ENCODE measurements at places on chromosomes 3 and 15.
A peak's percentile ranks its signal among the peaks of the same experiment; 100 is the strongest.

DNA sequence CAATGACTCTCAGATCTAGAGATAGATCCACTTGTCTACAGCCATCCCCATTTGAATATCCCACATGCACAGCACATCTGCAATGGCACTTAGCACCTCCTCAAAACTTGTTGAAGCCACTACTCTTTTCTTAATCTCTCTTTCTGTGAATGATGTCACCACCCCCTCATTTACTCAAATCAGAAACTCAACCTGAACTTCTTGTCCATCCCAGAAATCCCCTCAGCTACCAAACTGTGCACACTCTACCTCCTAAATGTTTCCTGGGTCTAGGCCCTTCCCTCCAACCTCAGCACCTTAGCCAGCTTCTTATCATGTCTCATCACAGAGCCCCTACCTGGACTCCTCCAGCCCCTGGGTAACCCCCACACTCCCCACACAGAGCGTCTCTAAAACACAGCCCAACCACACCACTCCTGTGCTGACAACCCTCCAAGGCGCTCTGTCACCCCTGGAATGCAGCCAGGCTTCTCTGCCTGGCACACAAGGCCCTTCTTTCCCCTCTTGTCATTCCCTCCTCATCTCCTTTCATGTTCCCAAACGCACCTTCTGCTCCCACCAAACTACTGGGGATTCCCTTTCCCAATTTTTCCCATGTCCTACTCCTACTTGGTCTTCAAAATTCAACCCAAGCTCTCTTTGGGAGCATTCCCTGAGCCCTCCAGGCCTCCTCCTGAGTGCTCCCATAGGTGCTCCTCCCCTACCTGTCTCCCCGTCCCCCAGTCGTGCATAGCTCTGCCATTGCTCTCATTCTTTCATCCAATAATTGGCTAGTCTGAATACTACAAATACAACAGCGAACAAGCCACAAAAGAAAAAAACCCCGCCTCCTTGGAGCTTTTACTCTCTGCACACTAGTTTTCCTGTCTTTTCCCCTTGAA is 39.8 kb upstream of the ZBTB38 start:
- DNase-seq, result no peak

- DNase-seq, result no peak
Measured at GRCh38 chr3:158958873-158959272, 157.0 kb downstream of the MFSD1 start.

DNA sequence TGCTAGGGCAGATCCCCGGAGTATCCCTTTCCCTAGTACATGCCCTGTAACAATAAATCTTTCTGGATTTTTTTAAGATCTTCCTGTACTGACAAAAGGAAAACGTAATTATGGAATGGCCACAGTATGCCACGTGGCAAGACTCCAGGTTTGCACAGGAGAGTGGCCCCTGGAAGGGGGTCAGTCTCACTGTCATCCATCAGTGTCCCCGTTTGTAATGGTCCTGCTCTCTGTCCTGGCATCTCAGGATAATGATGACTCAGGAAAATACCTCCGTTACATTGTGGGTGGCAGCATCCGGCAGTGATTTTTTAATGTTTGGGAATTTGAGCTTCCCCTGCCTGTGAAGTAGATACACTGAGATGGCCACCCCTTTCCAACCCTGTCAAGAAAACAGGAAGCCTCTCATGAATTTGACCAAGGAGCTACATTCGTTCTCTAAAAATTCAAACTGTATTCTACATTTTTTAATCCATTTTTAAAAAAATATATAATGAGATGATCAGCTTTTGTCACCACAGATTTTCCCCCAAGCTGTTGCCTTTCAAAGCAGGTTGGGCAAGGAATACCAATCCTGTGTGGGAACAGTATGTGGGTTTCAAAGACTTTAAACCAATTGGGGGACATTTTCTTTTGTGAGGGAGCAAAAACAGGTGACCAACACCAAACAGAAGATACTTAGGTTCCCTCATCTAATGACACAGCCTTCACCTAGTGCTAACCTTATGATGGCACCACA is 110.4 kb downstream of the C3orf70 start:
- no peak for DNase-seq

DNA sequence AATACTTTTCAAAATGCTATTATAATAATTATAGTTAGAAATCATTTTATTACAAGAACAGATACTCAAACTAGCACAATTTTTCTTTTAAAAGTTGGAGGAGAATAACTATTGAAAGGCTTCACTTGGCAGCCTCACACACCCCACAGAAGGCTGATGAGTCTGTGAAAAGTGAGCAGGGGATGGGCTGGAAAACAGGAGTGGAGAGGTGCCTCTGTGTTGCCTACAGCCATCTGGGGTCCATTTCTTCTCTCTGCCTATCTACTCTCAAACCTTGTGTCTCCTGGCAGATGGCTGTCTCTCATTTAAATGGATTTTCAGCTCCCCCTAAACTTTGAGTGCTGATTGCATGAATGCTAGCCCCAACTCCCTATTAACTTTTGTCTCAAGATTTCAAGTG is 230.8 kb downstream of the CLSTN2 start:
- no peak for DNase-seq

DNA sequence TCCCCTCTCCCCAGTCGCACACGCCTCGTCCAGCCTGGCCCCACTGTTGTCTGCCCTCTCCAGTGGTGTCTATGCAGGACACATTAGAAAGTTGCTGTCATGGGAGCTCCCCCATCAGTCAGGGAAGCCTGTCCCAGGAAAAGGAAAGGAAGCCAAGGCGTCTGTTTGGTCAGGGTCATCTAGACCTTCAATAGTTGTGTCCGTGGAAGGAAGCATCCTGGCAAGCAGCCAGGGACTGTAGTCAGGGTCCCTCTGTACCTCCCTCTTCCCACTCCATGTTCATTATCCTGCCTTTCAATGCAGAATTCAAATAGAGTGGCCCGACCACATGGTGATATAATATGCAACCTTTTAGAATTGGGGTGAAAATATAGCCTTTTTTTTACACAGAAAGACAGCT is 60.7 kb upstream of the RAB6B start:
- DNase-seq, result no peak

DNA sequence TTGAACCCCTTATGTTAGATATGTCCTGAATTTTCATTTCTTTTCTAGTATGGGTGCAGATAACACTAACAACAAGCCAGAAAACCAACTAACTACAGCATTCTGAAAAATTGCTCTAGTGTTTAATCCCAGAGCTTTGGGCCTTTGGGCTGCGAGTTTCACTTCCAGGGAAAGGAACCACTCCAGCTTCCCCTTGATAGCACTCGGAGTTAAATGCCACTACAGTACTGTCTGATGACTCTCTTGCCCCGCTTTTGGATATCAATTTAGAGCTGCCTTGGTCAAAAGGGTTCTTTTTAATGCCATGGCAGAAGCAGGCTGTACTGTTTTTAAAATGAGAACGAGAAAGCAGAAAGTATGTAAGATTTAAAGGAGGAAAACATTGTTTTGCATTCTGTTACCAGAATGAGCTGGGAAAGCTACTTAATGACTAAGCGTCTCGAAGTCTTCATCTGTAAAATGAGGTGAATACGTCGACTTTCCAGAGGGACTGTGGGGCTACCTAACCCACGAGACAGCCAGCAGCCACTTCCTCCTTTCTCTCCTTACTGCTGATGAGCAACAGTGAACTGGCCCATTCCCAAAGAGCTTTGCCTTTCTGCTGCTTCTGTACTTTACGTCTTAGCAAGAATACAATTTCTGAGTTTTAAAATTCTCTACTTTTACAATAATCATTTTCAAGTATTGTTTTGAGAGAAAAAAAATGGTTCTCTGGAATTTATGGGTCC is 299.3 kb upstream of the LYSMD4 start:
- no peak for DNase-seq

- DNase-seq, result peak; percentile 24
Measured at GRCh38 chr15:65869954-65870871, 922 bp downstream of the RAB11A start.

DNA sequence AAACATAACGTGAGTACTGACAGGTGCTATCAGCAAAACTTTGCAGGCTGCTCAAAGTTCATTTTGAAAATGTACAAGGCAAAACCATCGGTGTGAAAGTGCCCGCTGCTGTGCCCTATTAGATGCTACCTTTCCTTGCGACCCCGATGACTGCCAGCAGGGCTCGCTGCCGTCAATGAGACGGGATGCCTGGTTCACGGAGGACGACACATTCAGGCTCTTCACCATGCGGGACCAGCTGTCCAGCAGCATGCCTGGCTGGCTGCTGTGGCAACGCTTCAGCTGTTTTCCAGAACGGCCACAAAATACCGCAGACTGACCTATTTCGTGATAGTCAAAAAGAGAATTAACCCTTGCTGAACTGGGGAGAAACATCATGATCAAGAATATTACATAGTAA is 92.7 kb upstream of the OCA2 start:
- DNase-seq, result peak; percentile 79

- no peak for DNase-seq
Measured at GRCh38 chr3:39322936-39323335, 6.6 kb upstream of the CCR8 start.

GRCh38 chr3:126270145-126270811 is 86.9 kb downstream of the KLF15 start:
- no peak for DNase-seq

GRCh38 chr3:189455641-189456417 is 175.4 kb upstream of the TP63 start:
- no peak for DNase-seq

GRCh38 chr15:43854801-43855200 is 28.0 kb downstream of the WDR76 start:
- peak; percentile 37 for DNase-seq

GRCh38 chr3:194323785-194324735 is 27.1 kb downstream of the CPN2 start:
- DNase-seq, result peak; percentile 64

DNA sequence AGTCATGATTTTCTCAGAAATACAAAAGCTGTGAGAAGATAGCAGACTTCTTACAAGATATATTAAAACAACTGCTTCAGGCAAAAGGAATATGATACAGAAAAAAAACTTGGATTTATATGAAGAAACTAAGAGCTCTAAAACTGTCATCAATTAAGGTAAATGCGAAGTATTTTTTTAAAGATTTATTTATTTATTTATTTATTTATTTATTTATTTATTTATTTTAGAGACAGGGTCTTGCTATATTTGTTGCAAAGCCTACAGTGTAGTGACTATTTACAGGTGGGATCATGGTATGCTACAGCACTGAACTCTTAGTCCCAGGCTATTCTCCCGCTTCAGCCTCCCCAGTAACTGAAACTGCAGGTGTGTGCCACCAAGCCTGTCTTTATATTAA is 274.3 kb upstream of the BCHE start:
- DNase-seq, result no peak

- no peak for DNase-seq
Measured at GRCh38 chr3:178585454-178585853, 49.2 kb downstream of the KCNMB2 start.

GRCh38 chr3:45564172-45564571 is 30.4 kb upstream of the LIMD1 start:
- no peak for DNase-seq

- DNase-seq, result no peak
Measured at GRCh38 chr3:73616056-73616455, 8.7 kb downstream of the PDZRN3 start.

DNA sequence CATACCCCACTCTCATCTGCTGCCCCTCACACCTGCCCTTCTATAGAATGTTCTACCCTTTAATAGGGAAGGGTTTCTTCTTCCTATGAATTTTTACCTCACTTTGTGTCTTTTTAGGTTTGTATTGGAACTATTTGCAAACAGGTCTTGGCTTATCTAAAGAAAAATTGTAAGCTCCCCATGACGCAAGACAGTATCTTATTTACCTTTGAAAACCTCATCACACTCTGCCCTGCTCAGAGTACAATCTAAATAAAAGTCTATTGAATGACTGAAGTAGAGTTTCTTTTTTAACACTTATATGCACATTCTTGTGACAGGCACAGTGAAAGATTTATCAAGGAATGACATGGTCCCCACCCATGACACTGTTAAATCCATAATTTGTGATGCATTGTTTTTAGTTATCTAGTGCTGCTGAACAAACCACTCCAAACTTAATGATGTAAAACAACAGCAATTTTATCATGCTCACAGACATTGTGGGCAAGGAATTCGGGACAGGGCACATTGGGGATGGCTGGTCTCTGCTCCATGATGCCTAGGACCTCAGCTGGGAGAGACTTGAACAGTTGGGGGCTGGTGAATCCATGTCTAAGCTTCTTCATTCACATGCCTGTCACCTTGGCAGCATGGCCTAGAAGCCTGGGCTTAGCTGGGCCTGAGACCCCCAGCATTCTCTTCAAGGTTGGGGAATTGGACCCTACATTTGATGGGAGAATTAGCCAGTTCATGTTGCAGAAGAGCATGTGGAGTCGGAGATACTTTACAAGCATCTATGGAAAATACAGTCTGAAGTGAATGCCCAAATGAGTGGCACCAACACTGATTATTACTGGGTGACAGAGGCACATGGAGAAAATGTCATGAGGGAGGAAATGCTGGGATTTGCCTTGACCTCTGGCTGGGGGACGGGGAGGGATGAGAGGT is 252.2 kb upstream of the CTDSPL start:
- no peak for DNase-seq

DNA sequence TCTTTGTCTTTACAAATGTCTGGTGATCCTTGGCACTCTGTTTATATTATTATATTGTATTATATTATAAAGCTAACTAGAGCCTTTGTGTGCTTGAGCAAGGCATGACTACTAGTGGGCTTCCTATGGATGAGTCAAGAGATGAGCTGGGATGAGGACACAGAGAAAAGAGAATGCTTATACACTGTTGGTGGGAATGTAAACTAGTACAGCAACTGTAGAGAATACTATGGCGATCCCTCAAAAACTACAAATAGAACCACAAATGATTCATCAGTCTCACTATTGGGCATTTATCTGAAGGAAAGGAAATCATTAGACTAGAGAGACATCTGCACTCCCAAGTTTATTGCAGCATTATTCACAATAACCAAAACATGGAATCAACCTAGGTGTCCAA is 40.8 kb upstream of the MED12L start:
- peak; percentile 3 for DNase-seq

DNA sequence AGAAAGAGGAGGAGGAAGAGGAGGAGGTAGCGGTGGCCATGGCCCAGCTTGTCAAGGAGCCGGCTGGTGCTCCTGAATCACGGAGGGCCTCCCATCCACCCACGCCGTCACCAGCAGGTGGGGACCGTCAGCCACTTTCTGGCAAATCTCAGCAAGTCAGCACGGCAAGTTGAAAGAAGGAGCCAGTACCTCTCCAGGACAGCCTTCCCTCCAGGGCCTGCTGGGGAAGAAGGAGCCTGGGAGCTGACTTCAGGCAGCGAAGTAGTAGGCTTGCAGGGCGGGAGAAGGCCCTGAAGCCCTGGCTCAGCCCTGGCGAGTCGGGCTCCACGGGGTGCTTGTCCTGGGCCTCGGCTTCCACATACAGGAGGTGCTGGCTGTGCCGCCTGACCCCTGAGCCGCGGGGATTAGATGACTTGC is 99.2 kb upstream of the TRPM1 start:
- DNase-seq, result peak; percentile 56
